ENCODE measurements at places on chromosomes 3 and 15.

DNA sequence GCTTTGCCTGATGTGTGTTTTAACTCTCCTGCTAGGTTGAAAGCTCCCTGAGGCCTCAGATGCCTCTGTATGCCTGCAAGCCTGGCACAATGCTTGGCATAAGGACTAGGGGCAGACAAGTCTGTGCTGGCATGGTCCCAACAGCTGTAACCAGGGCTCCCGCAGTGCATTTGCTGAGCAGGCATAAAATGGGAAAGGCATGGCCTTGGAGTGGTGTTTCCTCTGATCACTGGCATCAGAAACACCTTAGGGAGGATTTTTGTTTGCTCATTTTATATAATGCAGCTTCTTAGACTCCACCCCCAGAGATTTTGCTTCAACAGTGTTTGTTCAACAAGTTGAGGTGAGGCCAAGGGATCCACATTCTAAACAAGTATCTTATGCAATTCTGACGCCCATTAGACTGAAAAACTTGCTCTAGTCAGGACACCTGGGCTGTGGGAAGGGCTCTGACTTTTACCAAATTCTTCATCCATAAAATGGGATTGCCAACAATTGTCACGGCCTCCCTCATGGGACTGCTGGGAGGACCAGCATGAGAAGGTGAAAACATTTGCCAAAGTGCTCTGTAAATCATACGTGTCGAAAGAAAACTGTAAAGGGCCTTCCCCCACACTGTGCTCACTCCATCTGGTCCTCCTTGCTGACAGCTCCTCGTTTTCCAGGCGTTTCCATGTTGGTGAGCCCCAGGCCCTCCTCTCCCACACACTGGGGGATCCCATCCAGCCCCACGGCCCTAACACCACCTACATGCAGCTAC lies 43.1 kb downstream of the STARD5 start:
- DNase-seq, result no peak

DNA sequence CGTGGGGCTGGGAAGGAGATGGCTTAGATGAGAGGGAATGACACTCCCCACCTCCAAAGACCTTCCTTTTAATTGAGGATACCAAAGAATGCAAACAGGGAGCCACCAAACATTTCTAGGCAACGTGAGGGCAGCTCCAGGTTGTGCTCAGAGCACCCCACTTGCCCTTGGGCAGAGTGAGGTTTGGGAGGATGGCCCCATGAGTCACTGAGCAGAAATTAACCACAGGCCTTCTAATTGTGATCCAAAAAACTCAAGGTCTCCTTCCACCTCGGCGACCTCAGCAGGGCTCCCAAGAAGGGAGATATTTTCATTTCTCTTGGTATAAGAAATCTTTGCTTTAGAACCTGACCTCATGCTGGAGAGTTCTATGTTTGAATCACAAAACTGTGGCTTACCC lies 305.0 kb upstream of the TPM1 start:
- no peak for DNase-seq

DNA sequence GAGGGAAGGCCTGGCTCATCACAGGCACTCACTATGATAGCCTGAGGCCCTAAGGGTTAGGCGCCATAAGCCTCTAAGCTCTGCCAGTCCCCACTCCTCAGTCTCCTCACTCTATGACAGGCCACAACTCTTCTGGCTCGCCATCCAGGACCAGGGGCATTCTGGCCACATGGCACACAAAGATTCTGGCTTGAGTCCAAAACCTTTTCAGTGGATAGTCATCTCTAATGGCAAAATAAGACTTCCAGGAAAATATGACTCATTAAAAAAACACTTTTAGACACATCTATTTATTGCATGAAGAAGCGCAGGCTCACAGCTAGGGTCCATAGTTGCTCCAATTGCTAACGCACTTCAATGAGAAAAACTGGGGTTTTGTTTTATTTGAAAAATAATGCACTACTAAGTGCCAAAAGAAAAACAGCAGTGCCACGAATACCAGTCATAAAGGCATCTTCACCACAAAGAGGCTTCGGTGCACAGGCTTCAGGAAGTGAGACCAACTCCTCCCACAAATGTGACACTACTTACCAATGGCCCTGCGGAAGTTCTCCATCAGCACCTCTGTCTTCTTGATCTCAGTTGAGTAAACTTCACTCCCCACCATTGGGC lies 11.1 kb downstream of the RUVBL1 start:
- no peak for DNase-seq

GRCh38 chr3:105458518-105459215 lies 92.0 kb downstream of the ALCAM start:
- no peak for DNase-seq

GRCh38 chr3:13143381-13144004 lies 70.3 kb upstream of the IQSEC1 start:
- DNase-seq, result no peak

- no peak for DNase-seq
Observed at GRCh38 chr15:49988766-49989165, 130.3 kb downstream of the ATP8B4 start.

GRCh38 chr3:113275929-113276750 lies 64.8 kb downstream of the BOC start:
- peak; percentile 90 for DNase-seq

- no peak for DNase-seq
Observed at GRCh38 chr3:196499807-196500524, 3.6 kb downstream of the RNF168 start.

DNA sequence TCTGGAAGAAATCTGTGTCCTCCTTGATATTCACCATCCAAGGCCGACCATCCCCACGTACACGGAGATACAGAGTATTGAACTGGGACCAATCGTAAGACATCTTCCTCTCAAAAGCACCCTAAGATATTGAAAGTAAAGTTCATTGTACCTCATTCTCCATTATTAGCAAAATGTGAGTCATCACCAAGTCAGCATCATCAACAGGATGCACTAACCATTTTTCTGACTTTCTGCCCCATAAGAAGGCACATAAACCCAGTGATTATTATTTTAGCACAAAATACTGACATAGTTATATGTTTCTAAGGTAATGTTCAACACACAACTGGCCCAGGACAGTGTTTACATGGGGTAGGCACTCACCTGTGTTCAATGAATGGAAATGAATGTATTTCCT lies 7.4 kb downstream of the NDUFAF1 start:
- no peak for DNase-seq

DNA sequence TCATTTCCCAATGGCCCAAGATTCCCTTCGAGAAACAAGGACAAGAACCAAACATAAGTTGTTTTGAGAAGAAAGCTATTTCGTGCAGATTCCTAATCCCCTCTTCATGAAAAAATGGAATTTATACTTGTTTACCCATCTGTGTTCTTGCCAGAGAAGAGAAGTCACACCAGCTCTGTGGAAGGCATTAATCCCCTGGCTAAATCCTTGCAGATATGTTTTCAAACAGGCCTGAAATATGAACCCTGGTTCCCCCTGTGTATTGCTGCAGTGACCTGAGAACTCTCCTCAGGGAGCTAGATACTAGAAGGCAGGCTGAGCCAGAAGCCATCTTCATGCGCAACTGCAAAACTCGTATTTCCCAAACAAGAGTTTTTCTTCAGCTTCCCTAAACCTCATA lies 337.7 kb downstream of the NEK10 start:
- no peak for DNase-seq

GRCh38 chr3:41035456-41036022 lies 163.8 kb upstream of the CTNNB1 start:
- no peak for DNase-seq

- no peak for DNase-seq
Observed at GRCh38 chr3:39290255-39290654, 10.4 kb upstream of the CX3CR1 start.

DNA sequence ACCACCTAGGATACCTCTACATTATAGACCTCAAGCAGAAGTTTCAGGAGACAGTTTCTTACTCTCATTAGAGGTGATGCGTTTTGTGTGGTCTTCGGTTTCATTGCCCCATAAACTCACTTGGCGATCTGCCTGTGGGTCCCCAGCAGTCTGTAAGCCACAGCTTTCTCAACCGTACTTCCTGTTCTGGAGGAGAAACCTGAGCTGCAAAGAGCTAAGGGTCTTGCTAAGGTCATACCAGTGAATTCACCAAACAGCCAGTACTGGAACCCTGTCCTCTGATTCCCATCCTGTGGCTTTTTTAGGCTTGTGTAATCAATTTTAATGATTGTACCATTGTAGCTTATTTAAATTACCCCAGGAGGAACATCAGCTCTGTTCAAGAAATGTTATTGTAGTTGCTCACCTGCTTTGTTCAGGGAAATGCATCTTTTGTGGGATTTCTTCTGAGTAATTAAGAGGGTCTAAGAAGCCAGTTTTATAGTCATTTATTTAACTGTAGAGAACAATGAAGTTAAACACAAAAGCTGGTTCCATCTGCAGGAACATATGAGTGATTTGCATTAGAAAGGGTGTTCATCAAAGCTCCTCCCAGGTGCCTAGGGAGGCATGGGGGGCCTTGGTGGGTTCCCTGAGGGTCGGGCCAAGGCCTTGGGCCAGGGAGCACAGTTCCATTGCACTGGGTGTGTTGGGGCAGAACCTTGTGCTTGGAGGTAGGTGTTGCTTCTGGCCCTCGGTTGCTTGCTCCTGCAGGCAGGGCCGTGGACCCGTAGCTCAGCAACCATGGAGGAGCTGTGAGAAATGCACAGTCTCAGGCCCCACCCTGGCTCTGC lies 69.6 kb downstream of the APBA2 start:
- no peak for DNase-seq

- no peak for DNase-seq
Observed at GRCh38 chr15:73792415-73792814, 39.3 kb upstream of the INSYN1 start.

DNA sequence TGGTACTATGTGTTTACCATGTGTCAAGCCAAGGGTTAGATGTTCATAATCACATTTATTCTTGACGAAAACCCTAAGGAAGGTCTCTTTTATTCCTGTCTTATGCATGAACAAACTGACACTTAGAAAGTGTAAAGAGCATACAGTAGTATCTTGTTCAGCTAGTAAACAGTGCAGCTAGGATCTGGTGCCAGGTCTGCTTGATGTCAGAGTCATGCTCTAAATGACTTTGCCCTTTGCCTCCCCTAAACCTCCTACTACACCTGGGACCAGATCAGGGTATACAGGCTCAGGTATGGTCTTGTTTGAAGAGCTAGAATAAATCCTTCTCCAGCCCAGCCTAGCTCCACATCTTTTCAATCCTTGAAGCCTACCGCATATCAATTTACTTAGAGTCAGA lies 232.4 kb downstream of the ADAMTSL3 start:
- DNase-seq, result no peak

DNA sequence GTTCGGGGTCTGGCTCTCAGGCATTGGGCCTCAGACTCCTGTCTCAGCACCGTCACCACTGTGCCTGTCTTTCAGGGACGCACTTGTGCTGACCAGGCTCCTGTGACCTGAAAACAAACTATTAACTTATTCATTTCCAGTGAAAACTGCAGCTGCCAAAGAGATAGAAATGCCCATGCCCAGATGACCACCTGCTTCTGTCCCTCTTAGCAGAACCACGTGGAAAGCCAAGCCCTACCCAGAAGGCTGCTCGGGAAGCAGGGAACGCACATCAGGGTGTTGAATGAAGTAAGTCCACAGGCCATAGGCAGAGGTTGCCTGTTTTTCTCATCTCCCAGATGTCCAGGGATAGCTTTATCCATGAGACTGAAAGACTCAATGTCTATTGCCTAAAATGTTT lies 219.3 kb downstream of the EBLN2 start:
- DNase-seq, result no peak

GRCh38 chr3:98325055-98325454 lies 28.6 kb upstream of the OR5K4 start:
- DNase-seq, result no peak

DNA sequence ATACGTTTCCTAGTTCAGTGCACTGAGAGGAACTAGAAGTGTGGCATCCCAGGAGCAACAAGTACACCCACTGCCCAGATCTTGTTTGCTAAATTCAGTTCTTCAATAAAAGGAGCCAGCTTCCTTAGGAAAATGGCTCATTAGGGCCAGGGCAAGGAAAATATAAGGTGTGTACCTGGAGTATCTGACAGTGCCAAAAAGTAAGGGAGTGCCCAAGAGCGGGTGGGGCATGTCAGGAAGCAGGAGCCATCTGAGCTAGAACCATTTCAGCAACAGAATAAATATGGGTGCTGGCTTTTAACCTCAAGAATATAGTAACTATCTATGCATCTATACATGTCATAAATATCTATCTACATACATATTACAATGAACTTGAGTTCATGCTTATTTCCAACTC lies 44.1 kb downstream of the SLC41A3 start:
- DNase-seq, result no peak

DNA sequence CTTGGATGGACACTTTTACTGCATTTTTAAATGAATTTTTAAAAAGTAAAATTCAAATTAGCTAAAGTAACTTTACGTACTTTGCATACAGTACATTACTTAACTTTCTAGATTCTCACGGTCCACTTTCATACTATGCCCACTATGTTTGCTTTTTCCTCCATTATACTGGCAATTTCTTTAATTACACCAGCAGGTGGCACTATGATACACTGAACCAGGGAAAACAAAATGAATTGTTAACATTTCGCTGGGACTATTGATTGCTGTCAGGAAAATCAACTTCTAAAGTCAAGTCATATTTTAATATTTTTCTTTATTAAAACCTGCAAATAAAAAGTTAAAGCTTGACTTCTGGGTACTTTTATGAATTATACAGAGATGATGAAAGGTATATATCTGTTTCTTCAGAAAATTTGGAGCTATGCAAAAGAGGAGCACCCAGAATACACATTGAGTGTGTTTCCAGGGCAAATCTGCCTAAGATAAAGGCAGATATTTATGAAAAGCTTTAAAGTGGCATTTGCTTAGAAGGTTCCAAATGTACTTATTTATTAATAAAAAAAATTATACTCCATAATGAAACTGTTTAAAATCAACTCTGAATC lies 21.8 kb upstream of the POU1F1 start:
- peak; percentile 31 for DNase-seq

DNA sequence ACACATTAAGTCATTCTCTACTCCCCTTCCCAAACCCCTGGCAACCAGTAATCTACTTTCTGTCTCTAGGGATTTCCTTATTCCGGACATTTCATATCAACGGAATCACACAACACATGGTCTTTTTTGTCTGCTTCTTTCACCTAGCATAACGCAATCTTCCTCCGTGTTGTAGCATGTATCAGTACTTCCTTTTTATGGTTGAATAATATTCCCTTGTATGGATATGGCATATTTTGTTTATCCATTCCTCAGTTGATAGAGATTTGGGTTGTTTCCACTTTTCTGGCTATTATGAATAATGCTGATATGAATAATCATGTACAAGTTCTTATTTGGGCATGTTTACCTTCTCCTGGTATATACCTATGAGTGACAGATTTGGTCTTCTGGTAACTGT lies 63.1 kb downstream of the TRANK1 start:
- no peak for DNase-seq

DNA sequence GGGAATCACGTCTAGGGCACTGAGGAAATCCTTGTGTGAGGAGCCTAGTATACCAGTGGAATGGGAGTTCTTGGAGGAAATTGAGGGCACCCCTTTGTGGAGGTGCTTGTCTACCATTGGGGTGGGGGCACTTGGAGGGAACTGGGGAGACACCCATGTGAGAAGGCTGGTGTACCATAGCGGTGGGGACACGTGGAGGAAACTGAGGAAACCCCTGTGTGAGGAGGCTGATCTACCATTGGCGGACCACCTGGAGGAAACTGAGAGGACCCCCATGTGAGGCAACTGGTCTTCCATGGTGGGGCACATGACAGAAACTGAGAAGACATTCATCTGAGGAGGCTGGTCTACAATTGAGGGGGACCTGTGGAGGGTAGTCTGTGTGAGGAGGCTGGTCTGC lies 164.5 kb downstream of the FBLN2 start:
- no peak for DNase-seq
